ENCODE measurements at places on chromosomes 1 and 21.

- no peak for DNase-seq
Measured at GRCh38 chr1:202938287-202938925, 11.4 kb upstream of the KLHL12 start.

DNA sequence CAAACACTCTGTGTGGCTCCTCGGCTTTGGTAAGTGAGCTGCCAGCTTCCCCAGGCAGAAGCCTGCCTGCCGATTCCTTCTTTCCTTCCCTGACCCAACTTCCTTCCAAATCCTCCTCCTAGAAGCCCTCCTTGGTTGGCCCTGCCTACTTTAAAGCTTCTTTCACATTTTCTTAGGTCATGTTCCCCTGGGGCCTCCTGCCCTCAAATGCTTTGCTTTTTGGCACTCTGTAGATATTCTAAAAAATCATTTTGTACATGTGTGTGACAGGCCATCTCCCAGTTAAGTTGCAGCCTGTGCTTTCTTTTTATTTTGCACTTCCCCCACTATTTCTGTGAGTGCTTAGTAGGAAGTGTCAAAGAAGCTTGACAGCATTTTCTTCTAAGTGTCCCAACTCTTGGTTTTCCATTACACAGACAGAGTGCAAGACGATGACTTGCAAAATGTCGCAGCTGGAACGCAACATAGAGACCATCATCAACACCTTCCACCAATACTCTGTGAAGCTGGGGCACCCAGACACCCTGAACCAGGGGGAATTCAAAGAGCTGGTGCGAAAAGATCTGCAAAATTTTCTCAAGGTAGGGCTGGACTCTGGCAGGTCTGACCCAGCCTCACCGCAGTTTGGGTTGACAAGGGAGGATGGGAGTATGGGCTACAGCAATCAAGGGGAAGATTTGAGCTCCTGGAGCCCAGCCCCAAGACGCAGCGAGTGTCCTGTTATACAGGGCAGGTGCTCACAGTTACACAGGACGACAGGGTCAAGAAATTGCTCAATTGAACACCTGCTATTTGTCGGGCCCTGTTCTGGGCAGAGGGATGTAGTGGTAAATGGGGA lies at the start of gene S100A9:
Gene S100A9 (plus strand): TSS at position 2 of the 838 bp plus-strand sequence. CDS start 430 bp downstream, at position 432.
- no peak for DNase-seq

GRCh38 chr1:196152975-196153374 lies 455.3 kb downstream of the KCNT2 start:
- DNase-seq = no peak

GRCh38 chr1:193919827-193920226 lies 733.4 kb upstream of the B3GALT2 start:
- no peak for DNase-seq

DNA sequence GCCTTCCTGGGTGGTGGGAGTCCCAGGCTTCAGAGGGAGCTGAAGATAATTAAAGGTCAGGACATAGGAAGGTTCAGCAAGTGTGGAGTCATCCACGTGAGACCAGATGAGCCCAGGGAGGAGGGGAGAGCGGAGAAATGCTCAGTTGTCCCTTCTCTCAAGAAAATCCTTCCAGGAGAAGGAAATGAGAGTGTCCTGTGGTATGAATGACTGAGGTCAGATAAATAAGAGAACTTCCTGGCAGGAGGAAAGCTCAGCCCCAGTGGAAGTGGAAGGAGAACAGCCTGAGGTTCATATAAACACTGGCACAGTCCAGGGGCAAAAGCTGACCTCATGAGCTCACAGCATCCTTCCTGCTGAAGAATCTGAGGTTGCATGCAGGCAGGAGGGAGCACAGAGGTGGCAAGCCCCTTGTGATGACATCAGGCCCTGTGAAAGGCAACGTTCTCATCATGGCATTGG lies 97.6 kb downstream of the NAV1 start:
- DNase-seq = no peak

- no peak for DNase-seq
Measured at GRCh38 chr1:217528271-217528670, 102.6 kb downstream of the GPATCH2 start.

DNA sequence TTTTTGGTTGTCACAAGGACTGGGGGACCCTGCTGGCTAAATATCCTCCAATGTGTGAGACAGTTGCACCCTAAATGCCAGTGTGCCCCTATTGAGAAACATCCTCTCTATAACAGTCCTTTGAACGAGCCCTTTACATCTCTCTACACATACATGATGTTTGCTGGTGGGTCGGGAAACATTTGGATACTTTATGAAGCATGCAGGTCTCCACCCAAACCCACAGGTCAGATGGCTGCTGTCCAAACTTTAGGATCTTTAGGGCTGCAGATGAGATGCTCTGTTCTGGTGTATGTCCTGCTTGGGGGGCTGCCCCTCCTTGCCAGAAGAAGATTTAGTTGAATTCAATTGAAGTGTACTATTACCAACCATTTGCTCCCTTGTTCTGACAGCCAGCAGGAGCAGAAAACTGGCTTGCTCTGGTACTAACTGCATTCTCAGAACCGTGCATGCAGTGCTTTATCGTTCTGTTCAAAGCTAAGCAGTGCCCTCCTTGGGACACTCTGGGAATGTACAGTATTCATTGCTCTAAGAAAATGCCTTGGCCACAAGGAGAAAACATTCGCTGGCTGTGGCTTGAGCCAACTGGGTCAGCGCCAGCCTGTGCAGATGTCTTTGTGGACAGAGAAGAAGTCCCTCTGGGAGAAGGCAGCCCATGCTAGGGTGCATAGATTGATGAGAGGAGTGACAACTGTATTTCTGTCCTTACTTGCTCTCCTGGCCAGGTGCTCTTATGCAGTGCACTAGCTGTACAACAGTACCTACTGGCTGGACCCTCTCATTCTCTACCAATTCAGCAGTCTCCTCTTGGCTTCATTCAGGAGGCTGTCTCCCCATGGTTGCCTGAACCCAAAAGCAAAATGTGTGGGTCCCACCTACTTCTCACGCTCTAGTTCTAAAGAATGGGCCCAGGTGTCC lies 61.4 kb upstream of the DIRAS3 start:
- no peak for DNase-seq

DNA sequence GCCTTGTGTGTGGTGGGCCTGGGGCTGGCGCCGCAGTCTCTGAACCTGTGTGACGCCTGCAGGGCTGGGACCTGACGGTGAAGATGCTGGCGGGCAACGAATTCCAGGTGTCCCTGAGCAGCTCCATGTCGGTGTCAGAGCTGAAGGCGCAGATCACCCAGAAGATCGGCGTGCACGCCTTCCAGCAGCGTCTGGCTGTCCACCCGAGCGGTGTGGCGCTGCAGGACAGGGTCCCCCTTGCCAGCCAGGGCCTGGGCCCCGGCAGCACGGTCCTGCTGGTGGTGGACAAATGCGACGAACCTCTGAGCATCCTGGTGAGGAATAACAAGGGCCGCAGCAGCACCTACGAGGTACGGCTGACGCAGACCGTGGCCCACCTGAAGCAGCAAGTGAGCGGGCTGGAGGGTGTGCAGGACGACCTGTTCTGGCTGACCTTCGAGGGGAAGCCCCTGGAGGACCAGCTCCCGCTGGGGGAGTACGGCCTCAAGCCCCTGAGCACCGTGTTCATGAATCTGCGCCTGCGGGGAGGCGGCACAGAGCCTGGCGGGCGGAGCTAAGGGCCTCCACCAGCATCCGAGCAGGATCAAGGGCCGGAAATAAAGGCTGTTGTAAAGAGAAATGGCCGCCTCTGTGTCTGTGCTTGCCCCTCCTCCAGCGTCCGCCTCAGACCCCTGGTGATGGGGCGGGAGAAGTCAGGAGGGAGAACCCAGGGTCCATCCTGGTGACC lies 788 bp downstream of the ISG15 start:
- no peak for DNase-seq

DNA sequence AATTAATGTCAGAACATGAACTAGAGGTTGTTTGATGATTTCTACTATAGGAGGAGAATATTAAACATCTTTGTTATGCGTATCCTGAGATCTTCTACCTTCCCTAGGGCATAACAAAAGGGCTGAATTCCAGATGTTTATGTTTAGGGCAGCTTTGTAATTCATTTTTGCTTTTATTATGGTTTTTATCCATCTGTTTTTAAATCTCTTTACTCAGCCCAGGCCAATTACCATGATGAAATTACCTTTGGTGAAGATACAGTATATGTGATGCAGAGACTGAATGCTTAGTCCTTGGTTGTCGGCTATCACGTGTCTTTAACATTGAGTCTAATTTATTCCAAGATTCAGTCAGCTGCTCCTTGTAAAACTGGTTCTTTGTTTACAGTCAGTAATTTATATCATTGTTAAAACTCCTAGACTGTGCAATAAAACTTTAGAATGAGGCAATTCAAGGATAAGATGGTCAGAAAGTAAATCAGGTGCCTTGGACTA lies 176.9 kb downstream of the CTH start:
- no peak for DNase-seq

DNA sequence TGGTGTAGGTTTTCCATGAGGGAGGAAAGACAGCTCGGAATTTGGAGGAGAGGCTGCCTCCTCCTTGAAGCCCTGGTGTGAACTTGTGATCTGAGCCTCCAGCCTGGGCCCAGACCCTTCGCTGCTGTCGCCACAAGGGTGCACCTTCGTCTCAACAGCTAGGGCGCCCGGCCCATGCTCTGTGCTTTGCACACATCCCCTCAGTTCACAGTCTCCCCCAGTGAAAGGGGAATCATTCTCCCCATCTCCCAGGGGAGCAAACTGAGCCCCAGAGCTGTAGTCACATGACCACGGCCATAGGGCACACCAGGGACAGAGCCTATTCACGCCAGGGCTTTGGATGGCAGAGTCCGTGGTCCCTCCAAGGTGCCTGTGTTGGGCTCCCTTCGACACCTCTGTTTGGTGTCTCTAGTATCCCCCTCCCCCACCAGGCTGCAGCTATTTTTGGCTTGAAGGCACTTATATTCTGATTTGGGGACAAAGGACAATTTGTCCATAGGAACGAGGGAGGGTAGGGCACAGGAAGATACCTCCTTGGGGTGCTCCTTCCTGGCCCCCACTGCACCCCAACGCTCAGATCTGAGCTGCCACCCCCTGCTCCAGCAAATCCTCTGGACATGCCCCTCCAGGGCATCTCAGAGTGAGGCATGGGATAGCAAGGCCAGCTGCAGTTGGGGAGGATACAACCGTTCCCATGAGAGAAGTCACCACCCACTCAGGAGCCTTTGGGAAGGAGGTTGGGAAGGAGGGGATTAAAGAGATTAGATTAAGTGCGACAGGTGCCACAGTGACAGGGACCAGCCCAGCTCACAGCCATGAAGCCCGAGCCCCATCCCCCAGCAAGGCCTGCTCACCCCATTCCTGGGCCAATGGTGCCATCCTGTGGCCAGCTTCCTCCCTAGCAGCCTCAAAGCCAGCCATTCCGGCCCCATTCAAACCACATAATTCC lies 15.7 kb downstream of the MATN1 start:
- DNase-seq = no peak

GRCh38 chr1:71986160-71986559 lies 296.2 kb downstream of the NEGR1 start:
- no peak for DNase-seq

- no peak for DNase-seq
Measured at GRCh38 chr1:239886266-239886665, 205.4 kb upstream of the FMN2 start.

- DNase-seq = no peak
Measured at GRCh38 chr1:161196521-161197451, 2.1 kb downstream of the ADAMTS4 start.

- no peak for DNase-seq
Measured at GRCh38 chr21:33872881-33873515, 42.6 kb downstream of the ATP5PO start.

DNA sequence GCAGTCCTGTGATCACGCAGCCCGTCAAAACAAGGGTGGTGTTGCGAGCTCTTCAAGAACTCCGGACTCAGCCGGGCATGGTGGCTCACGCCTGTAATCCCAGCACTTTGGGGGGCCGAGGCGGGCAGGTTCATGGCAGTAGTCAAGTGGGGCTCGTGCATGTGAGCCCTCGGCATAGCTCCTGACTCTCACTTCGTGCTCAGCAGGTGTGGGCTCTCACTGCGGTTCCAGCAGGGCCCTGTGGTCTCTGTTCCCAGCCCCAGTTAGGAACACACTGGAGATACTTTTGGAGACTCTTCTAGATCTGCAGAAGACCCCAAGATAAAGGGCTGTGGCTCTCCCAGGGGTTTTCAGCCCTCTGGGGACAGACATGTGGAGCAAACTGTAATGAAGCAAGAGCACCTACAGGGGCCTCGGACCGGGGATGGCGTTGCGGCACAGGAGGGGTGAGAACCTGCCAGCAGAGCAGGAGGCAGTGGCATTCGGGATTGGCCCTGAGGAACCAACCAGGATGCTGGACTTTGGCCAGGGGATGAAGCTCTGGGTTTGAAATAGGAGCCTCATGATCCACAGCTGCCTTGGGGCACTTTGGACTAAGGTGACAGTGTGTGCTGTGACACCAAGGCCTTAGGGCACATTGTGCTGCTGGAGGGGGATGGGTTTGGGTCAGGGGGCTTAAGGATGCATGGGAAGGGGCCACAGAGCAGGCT lies 443.2 kb downstream of the CAMTA1 start:
- DNase-seq = no peak

DNA sequence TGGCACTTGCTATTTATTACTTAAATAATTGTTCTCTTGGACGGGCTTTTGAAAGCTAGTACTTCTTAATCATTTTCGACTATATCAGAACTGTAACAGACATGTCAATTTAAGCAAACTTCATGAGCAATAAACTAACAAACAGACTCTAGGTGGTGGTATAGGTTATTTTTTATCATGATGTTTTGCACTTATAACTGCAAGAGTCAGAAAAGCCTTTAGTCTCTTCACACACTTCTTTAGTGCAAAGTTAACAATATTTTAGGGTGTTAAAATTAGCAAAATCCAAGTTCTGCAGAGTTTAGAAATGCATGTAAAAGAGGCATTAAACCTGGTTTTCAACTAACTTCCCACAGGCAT lies 2.2 kb downstream of the NRIP1 start:
- DNase-seq = no peak

- DNase-seq = no peak
Measured at GRCh38 chr1:222844411-222844779, 29.6 kb downstream of the DISP1 start.

DNA sequence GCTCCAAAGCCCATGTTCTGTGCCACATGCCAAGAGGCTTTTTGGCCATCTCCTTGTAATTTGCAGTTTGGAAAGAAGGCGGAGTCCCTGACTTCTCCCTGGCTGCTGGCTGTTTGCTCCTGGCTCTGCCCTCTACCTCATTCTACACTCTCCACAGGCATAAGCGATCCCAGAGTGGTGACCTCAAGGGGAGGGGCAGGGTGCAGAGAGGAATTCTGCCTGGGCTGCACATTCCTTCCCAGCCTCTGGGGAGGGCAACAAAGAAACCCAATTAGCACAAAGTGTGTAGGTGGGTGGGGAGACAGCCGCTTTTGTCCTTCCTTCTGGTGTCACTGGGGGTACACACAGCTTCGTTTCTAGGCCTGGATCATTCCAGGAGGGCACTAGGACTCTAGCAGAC lies 95.3 kb downstream of the HIVEP3 start:
- no peak for DNase-seq
